ENCODE measurements at places on chromosomes 3 and 15.

DNA sequence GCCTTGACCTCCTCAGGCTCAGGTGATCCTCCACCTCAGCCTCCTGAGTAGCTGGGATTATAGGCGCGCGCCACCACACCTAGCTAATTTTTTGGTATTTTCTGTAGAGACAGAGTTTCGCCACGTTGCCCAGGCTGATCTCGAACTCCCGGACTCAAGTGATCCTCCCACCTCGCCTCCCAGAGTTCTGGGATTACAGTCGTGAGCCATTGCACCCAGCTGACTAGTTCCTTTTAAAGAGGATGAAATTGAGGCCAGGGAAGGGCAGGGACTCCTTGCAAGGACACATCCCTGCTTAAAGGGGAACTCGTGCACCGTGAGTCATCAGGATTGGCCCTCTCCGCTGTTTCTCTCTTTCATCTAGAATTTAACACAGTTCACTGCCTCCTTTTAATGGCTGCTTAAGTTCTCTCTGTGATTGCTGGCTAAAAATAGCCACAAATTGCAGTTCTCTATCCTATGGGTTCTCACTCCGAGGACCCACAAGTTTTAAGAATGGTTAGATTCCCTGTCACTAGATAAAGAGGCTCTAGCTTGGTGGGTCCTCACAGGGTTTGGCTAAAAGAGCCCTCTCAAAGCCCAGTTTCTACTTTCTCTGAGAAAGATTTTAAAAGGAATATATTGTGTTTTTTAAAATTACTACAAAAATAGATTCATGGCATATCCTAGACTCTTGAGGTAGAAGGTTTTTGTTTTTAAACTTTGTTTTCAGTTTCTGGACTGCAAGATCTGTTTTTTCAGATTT is 1.4 kb downstream of the CRTAP start:
- DNase-seq: no peak

DNA sequence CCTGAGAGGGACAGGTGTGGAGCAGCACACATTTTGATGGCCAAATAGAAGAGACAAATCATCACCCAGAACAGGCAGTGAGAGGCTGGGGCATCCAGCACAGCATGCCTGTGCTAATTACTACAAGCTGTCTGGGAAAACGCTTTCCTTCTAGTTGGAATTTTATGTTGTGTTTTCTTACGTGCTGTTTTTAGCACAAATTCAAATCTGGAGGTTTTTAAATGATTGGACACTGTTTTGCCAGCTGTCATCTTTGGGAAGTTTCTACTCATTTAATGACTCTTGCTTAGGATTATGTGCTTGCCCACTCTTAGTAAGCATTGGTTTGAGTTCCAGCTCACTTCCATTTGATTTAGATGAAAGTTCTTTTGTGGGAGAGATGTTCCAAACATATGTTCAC is 43.5 kb downstream of the EAF1 start:
- DNase-seq: no peak

- DNase-seq: no peak
Observed at GRCh38 chr15:75348034-75348561, 1.3 kb downstream of the NEIL1 start.

- no peak for DNase-seq
Observed at GRCh38 chr3:11349446-11349845, 77.2 kb downstream of the ATG7 start.

- no peak for DNase-seq
Observed at GRCh38 chr3:60980342-60980692, 270.9 kb downstream of the FHIT start.

DNA sequence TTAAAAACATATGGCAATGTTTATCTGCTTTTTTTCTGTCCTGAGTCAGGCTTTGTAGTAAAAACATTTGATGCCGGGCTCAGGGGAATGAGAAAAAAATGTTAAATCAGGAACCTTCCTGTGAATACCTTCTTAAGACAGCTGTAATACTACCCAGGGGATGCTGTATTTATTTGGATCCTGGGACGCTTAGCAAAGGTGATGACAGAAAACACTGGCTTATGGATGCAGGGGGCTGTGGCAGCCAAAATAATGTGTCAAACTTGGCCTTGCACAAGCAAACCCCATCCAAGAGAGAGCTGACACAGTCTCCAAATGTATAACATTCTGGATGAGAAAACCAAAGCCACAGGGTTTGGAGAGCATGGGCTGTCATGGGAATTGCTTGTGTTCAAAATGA is 438.2 kb upstream of the PROK2 start:
- no peak for DNase-seq

- no peak for DNase-seq
Observed at GRCh38 chr15:83107841-83108181, 366 bp downstream of the TM6SF1 start.

GRCh38 chr3:127764841-127765362 is 57.4 kb downstream of the MGLL start:
- no peak for DNase-seq

DNA sequence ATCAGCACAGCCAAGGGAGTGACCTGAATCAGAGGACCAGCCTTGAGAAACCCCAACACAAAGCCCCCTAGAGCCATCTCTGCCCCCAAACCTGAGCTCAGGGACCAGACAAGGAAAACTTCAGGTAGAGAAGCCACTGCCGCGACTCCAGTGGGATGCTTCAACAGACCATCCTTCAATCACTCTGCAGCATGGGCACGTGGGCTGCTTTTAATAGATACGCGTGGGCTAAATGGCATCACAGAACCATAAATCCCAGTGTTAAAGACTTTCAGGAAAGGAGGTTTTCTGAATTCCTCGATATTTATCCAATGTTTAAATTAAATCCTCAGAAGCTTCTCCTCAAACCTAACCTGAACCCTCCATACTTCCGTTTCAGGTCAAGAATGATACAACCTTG is 30.6 kb downstream of the SH3BP5 start:
- no peak for DNase-seq

DNA sequence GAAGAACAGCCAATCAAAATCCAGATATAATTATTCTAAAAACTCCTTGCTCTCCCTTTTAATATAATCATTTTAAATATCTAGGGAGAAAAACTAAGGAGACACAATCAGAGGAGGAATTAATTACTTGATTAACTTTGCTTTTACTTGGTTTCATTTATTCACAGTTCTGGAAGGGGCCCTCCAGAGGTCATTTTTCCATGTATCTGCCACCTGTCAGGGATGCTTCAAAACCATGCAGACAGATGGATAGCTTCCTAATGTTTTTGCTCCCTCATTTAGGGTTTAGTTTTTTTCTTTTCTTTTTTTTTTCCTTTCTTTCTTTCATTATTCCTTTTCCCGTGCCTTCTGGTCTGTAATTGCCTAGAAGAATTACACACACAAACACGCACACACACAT is 438.1 kb upstream of the ARPP21 start:
- DNase-seq: no peak

- no peak for DNase-seq
Observed at GRCh38 chr3:40719660-40720287, 195.0 kb downstream of the ZNF621 start.

DNA sequence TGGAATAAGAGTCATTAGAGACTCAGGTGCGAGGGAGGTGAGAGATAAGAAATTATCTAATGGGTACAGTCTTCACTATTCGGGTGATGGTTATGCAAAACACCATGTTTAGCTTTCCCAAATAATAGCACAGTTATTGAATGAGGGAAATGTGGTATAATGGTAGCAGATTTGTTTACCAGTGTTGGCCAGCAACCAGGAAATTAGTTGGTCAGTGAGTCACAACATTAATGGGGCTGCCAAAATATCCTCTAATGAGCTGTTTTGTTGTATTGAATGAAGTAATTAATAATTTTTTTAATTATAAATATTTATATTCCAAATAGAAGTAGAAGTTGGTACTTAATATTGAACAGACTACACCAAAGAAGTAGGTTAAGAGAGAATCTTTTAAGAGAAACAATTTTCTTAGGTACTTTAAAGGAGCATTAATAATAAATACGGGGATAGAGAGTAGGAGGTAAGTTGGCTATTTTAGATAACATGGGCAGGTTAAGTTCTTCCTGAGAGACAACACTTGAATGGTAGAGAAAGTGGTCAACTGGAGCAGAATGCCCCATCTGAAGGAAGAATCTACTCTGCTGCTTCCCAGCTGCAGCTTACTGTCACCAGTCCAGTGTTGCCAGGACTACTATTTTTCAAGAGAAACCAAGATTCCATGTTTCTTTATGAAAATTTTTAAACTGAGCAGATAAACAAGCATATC is 218.8 kb downstream of the UBE2E2 start:
- no peak for DNase-seq

- DNase-seq: no peak
Observed at GRCh38 chr3:187952849-187953248, 201.1 kb upstream of the LPP start.

Measured in stimulated activated naive CD4-positive, alpha-beta T cell (primary cell).